ENCODE measurements at places on chromosomes 16 and 17.

DNA sequence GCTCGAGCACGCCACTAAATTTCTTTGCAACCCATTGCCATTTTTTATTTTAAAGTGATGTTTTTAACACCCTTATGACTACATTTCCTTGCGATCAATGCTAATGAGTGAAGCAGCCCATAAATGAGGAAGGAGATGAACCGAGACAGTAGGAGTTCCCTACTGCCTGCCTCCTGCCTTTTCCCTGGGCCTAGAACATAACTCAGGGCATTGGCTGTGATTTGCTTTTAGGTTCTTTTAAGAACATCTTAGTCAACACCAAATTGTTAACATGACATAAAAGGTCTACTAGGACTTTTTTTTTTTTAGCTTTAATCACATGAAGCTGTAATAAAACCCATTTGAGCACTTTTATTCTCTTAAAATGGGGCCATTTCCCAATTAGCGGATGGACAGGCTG is 81.3 kb downstream of the MAP2K6 start:
- DNase-seq, result no peak

GRCh38 chr16:56279132-56279531 is 87.8 kb downstream of the GNAO1 start:
- peak; percentile 27 for DNase-seq

DNA sequence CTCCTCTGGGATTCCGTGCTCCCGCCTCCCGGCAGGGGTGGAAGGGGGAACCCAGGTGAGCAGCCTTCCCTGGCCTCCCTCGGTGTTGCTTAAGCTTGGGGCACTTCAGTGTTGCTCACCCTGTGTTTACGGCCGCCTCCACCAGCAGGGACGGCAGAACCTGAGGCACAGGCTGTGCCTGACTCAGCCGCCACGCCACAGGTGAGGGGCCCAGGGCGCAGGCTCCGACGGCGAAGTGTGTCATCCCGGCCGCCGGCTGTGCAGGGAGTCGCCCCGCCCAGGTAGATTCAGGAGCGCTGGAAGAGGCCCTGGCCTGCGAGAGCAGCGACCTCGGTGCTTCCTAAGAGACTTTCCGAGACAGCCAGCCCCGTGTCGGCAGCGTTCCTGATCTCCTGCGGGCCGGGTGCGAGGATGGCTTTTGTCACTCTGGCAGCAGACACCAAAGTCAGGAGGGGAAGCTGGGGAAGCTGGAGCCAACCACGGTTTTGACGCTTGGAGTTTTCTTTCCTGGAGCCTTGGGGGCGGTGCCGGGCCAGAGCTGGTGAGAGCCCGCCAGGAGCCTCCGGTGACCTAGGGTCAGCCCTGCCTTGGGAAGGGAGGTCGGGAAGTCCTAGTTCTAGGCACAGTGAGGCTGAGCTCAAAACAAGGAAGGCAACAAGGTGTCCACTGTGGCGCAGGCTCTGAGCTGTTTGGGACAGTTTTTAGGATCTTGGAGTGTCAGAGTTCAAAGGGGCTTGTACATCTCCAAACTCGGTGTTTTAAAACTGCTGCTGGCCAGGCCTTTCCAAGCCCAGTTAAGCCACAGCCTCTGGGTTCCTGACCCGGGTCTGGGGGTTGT is 2.1 kb downstream of the GSE1 start:
- DNase-seq, result peak; percentile 45

DNA sequence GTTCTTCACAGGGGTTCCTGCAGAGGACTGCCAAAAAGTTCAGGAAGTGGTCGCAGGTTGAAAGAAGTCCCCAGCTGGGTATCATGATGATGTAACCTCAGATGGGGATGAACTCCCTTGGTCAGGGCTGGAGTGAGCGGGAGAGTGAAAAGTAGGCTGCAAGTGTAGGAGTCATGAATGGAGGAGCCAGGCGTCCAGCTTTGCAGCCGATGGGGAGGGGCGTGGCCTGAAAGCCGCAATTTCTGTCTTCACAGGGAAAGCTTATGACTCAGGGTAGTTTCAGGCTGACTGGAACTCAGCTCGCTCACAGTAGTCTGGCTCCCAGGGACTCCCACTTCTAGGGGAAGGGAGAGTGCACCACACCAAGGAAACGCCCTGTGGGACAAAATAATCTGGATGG is 70.0 kb upstream of the HS3ST3A1 start:
- no peak for DNase-seq

DNA sequence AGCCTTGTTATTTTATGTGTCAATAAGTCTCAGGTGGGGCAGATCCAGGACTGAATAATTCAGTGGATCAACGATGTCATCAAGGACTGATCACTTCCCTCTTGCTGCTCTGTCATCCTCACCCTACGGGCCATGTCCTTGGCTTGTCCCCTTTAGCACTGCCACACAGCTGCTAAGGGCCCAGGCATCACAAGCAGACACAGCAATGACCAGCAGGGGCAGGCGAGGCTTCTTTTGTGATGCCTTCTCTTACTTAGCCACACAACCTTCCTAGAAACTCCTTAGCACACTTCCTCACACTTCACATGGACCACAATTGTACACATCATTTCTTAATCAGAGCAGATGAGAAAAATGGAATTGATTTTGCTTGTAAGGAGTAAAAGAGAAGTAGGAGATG is 356.3 kb upstream of the SOX9 start:
- DNase-seq, result no peak

DNA sequence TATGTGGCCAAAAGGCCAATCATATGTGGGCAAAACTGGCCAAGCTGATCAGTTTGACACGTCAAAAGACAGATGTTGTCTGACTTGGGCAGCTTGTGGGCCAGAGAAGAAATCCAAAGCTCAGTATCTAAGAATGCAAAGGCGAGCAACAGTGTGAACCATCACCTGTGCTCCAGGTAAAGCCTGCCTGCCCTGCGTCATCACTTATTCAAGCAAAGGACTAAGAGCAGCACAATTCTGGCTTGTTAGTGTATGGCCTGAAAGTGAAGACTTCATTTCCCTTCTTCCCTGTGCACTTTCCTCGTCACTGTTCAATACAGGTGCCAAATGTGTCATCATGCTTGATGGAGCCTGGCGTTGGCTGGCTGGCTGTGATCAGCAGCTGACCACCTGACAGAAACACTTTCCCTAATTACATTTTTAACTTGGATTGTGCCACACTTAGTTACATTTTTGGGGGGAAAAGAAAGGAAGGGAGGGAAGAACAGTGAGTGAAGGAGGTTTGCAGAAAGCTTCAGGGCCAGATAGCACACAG is 4.7 kb downstream of the FAM20A start:
- DNase-seq, result no peak

GRCh38 chr16:27572711-27573110 is 22.8 kb downstream of the KATNIP start:
- no peak for DNase-seq

DNA sequence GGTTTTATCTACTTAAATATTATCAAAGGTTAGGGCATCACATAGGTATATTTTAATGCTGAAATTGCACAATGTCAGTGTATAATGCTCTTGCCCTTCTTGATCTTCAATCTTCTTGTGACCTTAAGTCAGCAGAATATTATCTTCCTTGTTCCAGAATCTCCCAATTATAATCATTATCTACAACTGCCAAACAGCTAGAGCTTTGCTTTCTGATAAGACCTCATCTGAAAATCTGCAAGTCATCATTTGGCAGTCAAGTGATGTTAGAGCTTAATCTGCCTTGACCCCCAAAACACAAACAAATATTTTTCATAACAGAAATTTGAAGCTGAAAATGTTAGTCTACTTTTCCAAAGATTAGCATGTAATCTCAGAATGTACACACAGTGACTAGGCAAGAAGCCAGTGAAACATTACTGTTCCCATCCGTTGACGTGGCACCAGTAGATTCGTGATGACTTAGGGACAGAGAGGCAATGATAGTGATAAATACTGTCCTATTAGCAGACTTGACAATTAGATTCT is 19.8 kb downstream of the REXO5 start:
- DNase-seq, result no peak

GRCh38 chr17:60554377-60554788 is 28.3 kb upstream of the APPBP2 start:
- DNase-seq, result no peak

GRCh38 chr17:72236980-72237633 is 116.3 kb downstream of the SOX9 start:
- DNase-seq, result no peak

GRCh38 chr16:3878610-3879009 is 1.9 kb downstream of the CREBBP start:
- no peak for DNase-seq

- DNase-seq, result no peak
Observed at GRCh38 chr17:385836-386140, 33.2 kb upstream of the RPH3AL start.

DNA sequence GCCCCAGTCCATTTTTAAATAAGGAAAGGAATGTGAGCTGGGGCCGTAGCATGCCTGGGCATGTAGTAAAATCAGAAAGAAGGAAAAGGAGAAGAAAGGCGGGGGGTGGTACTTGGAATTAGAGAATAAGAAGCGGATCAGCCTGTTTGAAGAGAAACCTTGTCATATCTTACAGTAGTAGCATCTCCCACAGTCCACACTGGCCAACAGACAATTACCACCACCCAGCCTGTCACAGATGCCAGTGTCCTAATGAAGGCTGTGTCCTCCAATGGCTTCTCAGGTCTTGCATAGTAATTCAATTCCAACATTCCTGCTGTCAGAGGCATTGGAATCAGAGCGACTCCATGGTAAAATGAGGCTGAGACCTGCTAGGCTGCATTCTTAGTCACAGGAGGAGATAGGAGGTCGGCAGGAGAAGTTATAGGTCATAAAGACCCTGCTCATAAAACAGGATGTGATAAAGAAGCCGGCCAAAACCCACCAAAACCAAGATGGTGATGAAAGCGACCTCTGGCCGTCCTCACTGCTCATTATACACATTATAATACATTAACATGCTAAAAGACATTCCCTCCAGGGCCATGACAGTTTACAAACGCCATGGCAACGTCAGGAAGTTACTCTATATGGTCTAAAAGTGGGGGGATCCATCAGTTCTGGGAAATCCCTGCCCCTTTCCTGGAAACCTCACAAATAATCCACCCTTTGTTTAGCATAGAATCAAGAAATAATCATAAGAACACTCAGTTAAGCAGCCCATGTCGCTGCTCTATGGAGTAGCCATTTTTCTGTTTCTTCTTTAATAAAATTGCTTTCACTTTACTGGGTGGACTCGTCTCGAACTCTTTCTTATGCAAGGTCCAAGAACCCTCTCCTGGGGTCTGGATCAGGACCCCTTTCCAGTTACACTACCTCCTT is 9.6 kb upstream of the AKAP10 start:
- no peak for DNase-seq

DNA sequence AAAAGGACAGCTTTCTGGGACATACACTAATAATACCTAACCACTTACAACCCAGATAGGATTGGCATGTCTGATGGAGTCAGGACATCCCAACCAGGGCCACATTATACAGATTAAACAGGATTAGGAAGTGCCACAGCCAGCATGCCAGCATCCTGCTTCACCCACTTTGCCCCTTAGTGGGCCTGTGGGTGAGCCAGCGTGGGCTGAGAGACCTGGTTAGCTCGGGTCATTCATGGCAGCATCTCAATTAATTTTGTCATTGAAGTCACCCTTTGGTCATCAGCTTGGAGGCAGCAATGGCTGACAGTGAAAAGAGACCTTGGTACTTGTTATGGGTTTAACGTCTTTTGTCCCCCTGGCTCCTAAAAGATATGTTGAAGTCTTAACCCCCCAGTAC is 29.9 kb upstream of the SLC6A2 start:
- no peak for DNase-seq

- DNase-seq, result no peak
Observed at GRCh38 chr17:48749621-48750553, 21.3 kb upstream of the HOXB13 start.

- DNase-seq, result no peak
Observed at GRCh38 chr17:72512649-72513556, 392.1 kb downstream of the SOX9 start.

DNA sequence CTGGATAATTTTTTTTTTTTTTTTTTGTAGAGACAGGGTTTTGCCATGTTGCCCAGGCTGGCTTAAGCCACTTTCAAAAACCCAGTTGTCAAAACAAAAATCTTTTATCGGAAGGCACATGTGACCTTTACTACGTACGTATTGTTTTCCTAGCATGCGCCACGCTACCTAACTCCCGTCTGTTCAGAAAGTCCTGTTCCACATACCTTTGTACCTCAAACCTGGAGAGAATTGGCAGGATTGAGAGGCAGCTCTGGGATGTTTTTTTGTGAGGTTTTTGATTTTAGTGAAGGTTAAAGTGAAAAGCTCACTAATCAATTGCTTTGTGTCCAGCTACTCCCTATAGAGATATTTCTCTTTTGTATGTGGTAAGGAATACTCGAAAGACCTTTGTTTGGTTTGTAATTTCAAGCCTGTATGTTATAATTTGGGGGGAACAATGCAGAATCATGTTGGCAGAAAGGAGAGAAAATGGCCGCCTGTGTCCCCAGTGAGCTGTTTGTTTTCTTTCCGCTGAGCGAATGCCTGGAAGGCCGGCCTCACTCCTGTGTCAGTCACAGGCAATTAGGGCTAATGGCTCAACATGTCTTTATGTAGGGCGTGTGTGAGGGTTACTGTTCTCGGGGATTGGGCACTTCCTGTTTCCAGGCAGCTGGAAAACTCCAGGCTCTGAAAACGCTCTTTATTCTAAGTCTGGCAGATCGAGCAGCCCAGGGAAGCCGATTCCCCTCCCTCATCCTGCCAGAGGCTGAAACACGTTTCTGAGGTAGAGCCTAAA is 60.8 kb upstream of the CLEC18A start:
- DNase-seq, result no peak

DNA sequence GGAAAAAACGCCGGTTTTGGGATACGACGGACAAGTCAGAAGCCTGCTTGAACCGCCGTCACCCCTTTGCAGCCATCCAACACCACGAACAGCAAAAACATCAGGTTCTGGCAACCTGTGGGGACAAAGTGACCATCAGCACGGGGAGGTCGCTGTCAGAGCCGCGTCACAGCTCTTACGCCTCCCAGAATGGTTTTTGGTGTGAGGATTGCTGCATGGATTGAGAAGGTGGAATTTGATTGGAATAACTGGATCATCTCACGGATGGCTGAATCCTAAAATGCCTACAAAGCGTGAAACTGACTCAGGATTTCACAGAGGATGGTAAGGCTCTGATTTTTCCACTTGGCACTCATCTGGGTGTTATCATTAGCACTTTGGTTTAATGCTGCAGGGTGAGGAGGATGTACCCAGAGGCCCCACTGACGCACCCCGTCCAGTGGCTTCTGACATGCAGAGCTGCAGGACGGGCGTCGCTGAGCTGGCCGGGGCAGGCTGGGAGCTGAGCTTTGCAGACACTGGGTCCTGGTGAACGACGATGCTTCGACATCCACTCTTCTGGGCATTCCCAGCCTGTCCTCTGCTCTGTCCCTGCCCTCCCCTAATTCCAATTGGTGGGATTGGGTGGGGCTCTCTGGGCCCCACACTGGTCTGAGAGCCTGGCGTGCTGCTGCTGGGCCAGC is 73.4 kb upstream of the CREBBP start:
- DNase-seq, result no peak

- no peak for DNase-seq
Observed at GRCh38 chr17:35543856-35544255, 6.4 kb upstream of the SLFN12L start.

GRCh38 chr16:75420987-75421819 is 12.1 kb downstream of the CFDP1 start:
- DNase-seq, result no peak
